ENCODE measurements at places on chromosomes 5 and 9.

DNA sequence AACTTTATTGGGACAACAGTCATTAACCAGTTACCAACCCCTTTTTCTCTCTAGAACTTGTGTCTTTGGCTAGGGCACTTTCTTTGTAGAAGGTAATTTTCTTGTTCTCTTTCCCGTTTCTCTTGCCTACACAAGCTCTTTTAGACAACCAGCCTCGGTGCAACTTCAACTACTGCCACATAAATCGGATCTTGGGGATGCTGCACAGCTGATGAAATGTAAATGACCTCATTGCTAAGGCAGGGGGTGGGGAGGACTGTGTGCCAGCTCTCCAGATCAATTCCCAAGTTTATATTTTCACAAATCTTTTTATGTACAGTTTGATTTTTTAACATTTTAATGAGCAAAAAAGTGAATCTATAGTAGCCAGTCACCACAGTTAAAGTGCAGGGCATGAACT is 157.6 kb downstream of the DENND1A start:
- no peak for DNase-seq

GRCh38 chr5:79685627-79686026 is 4.0 kb upstream of the CMYA5 start:
- no peak for DNase-seq

GRCh38 chr5:107712359-107712870 is 41.7 kb upstream of the EFNA5 start:
- no peak for DNase-seq

DNA sequence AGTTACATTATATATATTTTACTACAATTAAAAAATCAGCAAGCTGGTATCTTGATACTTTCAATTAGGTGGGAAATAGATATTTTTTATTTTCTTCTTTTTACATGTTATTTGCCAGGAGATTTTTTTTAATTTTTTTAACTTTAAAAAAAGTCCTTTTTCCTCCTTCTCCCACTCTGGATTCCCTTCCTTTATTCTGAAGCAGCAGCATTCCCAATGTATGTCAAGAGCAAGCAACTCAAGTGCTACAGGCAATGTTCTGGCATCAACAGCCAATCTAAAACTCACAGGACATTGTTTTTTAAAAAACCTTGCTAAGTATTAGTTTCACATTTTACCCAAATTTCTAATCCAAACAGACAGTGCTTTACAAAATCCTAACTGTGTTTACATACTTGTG is 41.4 kb downstream of the GOLPH3 start:
- no peak for DNase-seq

DNA sequence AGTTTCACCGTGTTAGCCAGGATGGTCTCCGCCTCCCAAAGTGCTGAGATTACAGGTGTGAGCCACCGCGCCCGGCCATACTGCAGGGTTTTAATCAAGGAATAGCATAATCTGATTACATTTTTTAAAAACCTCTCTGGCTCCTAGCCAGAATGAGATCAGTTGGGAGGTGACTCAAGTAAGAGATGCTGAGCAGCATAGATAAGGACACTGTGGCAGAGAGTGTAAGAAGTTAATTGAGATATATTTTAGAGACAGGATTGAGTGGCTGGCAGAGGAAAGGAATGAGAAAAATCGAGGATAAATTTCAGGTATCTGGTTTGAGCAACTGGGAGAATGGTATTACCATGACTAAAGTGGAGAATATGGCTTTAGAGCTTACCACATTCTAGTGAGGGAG is 7.3 kb upstream of the RIGI start:
- no peak for DNase-seq

DNA sequence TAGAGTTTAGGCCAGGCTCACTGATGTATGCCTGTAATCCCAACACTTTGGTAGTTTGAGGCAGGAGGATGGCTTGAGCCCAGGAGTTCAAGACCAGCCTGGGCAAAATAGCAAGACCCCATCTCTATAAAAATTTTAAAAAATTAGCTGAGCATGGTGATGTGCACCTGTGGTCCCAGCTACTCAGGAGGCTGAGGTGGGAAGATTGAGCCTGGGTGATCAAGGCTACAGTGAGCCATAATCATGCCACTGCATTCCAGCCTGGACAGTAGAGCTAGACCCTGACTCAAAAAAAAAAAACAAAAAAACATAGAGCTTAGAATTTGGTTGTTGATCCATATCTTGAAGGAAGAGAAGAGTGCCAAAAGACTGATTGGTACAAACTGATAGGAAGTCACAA is 14.7 kb upstream of the CDK7 start:
- no peak for DNase-seq

DNA sequence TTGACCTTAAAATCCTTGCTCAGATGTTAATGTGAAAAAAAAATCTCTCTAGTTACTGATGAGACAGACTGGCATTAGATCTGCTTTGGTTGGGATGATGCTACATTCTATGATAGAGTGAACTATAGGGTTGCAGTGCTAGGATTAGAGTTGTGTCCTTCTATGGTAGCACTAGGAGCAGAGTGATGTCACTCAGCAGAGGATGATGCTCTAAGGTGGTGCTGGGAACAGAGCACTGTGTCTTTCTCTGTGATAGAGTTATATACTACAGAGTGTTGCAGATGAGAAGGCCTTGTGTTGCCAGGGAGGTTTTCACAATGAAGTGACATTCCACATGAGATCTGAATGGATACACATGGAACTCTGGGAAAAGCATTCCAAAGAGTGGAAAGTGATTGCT is 462.3 kb downstream of the CDH12 start:
- no peak for DNase-seq

- DNase-seq, result peak; percentile 18
These were observed 553 bp downstream of the MAP3K1 start for GRCh38 chr5:56815658-56816545.

DNA sequence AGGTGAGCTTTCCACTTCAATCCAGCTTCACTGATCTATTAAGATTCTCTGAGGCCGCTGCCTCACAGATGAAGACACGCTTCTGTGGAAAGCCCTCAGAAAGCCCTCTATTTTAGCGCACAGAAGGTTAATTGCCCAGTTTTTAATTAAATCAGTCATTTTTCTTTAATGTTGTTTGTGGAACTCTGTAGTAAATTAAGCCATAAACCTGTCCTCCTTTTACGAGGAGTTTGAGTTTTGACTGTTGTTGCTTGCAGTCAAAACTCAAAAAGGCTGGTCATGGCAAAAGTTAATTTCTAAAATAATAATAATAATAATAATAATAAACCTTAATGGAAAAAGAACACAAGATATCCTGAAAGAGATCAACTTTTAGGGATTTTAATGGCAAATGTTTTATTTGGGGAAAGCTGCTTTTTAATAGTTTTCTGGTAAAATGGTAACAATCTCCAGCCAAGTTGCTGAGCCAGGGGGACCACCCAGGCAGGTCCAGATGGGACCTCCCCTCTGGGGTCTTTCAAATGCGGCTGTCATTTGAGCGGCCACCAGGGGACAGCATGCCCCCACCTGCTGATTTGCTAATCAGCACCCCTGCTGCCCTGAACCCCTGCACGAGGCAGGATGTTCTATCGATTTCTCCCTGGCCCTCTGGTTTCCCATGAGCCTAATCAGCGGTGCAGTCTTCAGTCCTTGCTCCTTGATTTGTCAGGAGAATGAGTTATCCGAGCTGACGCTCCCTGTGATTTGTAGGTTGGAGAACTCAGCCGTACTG is 247.2 kb downstream of the FSTL4 start:
- DNase-seq, result no peak

GRCh38 chr9:8337834-8338766 is 538.5 kb upstream of the DMAC1 start:
- DNase-seq, result no peak

DNA sequence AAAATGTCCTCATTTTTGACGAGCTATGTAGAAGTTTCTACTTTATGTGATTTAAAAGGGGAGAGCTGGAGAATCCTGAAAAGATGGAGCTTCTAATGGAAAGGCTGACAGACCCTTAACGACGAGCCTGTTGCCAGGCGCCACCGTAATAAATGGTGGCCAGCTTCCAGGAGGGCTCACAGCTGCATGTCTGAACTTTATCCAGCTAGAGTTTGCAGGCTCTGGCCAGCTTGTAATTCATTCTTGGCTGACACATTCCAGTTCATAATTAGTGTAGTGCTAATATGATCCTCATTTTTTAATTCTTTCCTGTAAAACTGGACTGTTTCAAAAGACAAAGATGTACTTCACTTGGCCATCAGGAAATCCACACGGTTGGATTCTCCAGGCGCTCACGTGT is 246.7 kb downstream of the GAS1 start:
- DNase-seq, result no peak

DNA sequence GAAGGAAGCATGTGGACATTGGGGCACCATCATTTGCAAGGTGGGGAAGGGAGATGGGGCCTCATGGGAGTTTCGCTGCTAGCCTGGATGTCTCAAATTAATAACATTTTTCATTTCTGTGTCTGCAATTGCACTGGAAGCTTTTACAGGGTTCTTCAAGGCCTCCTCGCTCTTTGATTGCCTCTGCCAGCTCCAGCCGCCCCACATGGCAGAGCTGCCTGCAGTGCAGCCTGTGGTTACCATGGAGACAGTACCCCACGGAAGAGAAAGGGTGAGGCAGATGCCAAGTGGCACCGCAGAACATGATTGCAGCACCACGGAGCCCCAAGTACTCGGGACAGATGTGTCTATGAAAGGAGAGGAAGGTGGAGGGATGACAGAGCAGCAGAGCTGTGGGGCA is 25.4 kb downstream of the CTNND2 start:
- no peak for DNase-seq

DNA sequence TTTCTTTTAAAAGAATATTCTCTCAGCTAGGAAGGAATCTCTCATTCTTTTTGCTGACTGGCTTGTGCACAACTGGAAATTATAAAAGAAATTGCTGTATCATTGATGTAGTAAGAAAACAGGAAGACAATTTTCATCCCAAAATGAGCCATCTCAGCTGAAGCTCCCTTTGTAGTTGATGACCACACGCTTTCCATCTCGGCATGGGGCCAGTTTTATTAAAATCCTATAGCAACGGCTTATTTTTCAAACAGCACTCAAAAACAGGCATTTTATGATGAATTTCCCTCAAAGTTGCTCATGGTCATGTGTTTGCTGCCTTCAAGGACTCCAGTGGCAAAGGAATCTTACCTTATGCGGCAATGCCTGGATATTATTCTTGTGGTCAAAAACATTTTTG is 62.4 kb upstream of the GLIS3 start:
- DNase-seq, result no peak

- no peak for DNase-seq
These were observed 9.6 kb downstream of the TLE4 start for GRCh38 chr9:79581388-79581787.

All from amniotic stem cell (primary cell).